Left renal cortex interstitium (tissue), 4 donors: ENCODE measurements at places on chromosomes 7 and 10. TPM values are rescaled to one million over a fixed set of nuclear protein-coding genes. Genes with fewer than 3 reads are reported as not detected.

GRCh38 chr7:96663871-96664445 is 45.7 kb downstream of the SEM1 start:
- no peak for DNase-seq

- DNase-seq, result no peak
Observed at GRCh38 chr10:30037620-30038336, 21.6 kb downstream of the JCAD start.

DNA sequence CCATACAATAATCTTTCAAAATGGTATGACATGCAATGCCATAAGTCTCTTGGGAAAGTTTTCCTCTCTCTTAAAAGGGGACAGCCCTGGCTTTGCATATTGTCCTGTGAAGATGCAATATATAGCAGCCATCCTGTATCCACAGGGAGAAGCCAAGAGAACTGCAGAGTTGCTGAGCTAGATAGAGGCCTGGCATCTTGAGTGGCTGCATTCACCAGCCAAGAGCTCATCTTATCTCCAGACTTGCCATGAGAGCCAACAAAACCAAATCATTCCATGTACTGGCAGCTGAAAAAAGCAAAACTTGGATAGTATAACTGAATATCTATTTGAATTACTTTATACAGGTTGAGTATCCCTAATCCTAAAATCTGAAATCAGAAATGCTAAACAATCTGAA is 348.8 kb downstream of the CALN1 start:
- no peak for DNase-seq

The OR2A42 gene
- polyA plus RNA-seq, result 4.1 TPM

GRCh38 chr10:12438919-12439692 is 89.8 kb downstream of the CAMK1D start:
- no peak for DNase-seq

The NEUROG3 gene
- polyA plus RNA-seq, result not detected

GRCh38 chr7:130127821-130128317 is 57.5 kb downstream of the KLHDC10 start:
- DNase-seq, result no peak

The VSTM4 gene
- polyA plus RNA-seq, result 13.9 TPM
